Effector CD8-positive, alpha-beta T cell (primary cell): ENCODE measurements at places on chromosomes 1 and 21.
A peak's percentile ranks its signal among the peaks of the same experiment; 100 is the strongest.

- DNase-seq: no peak
Observed at GRCh38 chr1:143652744-143653428, 318.9 kb downstream of the FAM72C start.

- DNase-seq: no peak
Observed at GRCh38 chr21:43603233-43603626, 56.1 kb downstream of the HSF2BP start.

DNA sequence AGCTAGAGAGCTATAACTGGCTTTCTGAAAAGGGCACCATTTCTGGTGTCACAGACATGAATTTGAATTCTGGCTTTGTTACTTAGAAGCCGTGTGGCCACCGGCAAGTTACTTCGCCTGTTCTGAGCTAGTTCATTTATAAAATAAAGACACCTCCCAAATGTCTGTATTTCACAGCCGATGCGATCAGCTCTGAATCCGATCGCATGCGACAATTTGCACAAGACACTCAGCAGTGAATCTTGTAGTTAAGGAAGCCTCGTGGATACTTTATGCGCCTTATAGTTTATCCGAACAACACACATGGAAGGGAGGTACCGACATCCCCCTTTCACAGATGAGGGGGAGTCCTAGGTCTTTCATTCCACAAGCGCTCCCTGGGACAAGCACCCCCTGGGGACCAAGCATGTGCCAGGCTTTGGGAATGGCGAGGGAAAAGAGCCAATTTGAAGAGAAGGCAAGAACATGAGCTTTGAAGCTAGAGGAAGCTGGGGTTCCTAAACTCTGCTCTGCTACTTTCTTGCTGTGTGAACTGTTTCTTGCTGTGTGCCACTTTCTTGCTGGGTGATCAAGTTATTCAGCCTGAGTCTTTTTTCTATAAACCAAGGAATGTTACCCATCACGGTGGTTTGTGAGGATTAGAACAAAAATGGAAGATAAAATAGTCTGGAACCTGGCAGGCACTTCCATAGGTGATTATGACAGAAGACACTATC is 3.9 kb downstream of the ID3 start:
- no peak for DNase-seq

DNA sequence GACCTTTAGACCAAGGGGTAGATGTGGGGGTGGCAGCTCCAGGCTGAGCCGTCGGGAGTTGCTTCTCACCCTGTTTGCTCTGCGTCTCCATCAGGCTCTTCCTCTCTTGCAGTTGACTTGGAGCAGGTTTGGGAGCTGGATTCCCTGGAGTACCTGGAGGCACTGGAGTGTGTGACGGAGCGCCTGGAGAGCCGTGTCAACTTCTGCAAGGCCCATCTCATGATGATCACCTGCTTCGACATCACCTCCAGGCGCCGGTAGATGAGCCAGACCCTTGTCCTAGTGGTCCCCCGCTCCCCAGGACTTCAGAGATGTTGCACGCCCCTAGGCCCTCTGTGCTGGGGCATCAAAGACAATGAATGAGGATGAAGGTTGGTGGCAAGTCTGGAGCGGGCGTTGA is 547.6 kb downstream of the KIF26B start:
- no peak for DNase-seq

DNA sequence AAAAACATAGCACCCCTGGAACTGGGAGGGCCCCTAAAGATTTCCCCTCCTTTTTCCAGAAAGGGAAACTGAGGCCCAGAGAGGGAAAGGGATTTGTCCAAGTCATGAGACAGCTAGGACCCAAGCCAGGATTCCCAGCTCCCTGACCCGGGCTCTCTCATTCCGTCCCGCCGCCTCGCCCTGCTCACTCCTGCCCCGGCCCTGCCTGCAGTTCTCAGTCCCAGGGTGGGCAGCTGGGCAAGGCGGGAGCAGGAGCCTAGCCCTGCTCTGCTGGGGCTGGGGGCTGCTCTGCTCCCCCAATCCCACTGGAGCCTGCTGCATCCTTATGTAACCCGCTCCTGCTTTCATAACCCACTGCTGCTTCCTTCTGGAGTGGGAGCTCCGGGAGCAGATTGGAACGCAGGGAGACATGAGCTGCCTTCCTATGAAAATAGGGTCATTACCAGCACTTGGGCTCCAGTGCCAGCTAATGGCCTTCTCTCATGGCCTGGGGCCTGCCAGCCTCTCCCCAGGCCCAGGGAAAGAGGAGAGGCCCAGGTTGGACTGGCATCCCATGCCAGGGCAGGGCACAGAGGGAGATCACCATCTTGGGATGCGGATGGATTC is 84.5 kb downstream of the CAMK2N1 start:
- no peak for DNase-seq

DNA sequence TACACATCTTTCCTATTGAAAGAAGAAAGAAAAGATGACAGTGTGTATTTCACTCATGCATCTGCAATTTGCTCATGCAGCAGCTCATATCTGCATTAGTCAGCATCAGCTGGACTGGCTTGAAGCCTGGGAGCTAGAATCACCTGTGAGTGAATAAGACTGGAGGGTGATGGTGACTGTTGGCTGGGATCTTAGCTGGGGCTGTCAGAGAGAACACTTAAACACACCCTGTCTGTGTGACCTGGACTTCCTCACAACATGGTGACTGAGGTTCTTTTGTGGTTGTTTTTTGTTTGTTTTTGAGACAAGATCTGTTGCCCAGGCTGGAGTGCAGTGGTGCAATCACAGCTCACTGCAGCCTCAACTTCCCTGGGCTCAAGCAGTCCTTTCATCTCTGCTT is 24.9 kb downstream of the KLHDC7A start:
- DNase-seq: no peak

GRCh38 chr1:245486775-245487470 is 332.1 kb downstream of the KIF26B start:
- DNase-seq: no peak

DNA sequence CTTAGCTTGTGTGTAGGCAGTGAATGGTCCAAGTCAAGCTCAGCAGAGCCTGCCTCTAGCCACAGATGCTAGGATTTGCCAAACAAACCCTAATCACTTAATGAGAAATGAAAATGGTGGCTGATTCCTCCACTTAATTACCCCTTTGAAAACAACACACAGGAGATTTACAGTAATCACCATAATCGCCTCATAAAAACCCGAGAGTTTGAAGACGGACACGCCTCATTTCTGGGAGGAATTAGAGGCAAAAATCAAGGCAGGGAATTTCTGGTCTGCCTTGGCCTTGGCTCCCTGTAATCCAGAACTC is 16.3 kb upstream of the FOXE3 start:
- DNase-seq: no peak

DNA sequence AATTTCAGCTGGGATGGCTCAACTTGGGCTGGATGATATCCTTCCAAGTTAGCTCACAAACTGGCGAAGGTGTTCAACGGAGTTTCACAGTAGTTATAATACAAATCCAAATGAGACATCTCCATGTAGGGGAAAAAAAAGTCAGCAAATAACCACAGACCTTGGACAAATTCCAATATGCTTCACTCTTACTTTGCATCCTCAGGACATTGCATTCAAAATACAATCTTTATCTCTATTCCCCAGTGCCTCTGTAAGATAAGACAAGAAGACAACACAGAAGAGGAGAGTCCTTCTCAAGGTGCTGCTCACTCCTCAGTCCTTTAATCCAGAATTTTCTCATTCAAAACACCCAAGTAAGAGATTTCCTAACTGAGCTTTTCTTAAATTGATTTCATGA is 1797.7 kb downstream of the MRPL39 start:
- no peak for DNase-seq

GRCh38 chr1:37391211-37392011 is 83.0 kb upstream of the ZC3H12A start:
- DNase-seq: no peak

- DNase-seq: no peak
Observed at GRCh38 chr1:219585837-219586455, 27.0 kb downstream of the ZC3H11B start.

- DNase-seq: no peak
Observed at GRCh38 chr1:111082421-111083203, 57.3 kb downstream of the DRAM2 start.

GRCh38 chr1:20280906-20281305 is 9.8 kb upstream of the VWA5B1 start:
- DNase-seq: no peak

- DNase-seq: no peak
Observed at GRCh38 chr1:98264727-98265126, 343.9 kb upstream of the DPYD start.

DNA sequence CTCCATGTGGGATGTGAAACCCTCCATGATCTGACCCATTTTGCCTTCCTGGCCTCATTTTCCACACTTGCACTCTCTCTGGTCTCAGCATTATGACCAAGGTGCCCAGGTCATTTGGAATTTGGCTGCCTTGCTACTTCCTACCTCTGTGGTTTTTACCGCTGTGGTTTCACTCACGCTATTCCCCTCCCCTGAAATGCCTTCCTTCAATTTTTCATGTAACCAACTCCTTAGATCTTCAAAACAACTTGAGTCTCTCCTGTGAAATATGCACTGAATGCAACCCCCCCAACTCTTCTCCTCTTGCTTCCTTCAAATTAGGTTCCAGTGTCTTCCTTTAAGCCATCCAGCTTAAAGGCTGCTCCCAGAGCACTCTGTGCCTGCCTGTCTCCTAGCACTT is 50.1 kb downstream of the PHC2 start:
- no peak for DNase-seq

GRCh38 chr1:160646711-160647328 is at the start of gene SLAMF1:
Gene SLAMF1, minus strand, starts transcription at chr1:160647044. Its CDS starts 99 bp downstream, at chr1:160646945.
- DNase-seq: no peak

- no peak for DNase-seq
Observed at GRCh38 chr1:14925336-14926136, 228.0 kb upstream of the TMEM51 start.

DNA sequence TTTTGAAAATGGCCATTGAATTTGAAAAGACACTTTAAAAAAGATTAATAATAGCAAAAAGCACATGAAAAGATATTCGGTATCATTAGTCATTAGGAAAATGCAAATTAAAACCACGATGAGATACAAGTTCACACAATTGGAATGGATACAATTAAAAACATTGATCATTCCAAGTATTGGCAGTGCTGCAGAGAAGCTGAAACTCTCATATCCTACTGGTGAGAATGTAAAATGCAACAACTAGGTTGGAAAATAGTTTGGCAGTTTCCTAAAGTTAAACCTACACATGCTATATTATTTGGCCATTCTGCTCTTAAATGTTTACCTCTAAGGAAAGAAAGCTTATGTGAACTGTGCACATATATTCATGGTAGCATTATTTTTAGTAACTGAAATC is 838.7 kb upstream of the PRMT6 start:
- DNase-seq: no peak

GRCh38 chr1:236303675-236304074 is 21.9 kb upstream of the ERO1B start:
- no peak for DNase-seq

- peak; percentile 17 for DNase-seq
Observed at GRCh38 chr1:183635099-183635605, 431 bp downstream of the ARPC5 start.

DNA sequence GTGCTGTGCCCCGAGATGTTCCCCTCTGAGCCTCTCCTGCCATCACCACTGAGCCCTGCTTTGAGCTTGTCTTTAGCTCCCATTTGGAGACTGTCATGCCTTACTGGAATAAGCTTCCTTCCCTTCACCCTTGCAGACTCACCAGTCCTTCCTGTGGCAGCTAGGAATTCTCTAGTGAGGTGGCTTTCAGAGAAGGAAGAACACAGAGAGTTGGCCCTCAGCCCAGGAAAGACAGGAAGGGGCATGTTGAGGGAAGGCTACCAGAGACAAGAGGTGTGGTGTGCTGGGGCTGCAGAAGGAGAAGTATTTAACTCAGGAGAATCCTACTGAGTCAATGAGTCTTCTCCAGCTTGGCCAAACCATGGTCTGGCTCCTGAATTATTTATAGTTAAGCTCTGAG is 76.3 kb downstream of the UCK2 start:
- no peak for DNase-seq

DNA sequence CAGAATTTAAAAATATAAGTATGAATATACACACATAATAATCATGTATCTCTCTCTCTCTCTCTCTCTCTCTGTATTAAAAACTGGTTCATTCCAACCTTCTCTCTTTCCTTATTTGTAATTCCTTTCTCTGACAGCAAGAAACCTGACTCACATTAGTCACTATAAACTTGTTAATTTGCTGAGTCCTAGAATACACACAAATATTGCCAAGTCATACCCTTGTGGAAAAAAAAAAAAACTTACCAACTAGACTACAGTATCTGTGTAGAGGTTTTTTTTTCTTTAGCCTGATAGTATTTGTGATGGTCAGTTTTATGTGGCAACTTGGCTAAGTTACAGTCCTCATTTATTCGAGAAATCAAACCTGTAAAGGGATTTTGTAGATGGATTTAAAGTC is 26.3 kb upstream of the NHLH2 start:
- DNase-seq: no peak

DNA sequence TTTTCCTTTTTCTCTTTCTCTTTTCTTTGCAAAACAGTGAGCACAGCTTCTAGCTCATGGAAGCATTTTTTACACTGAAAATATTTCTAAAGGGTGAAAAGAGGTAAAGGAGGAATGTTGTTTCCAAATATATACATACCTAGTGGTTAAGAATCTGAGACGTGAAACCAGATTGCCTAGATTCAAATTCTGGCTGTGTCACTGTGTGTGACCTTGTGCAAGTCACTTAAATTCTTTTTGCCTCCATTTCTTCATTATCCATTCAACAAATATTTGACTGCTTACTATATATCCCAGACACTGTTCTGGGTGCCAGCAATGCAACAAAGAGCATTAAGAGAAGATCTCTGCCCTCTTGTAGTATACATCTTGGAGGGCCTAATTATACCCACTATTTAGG is 53.3 kb downstream of the ZFYVE9 start:
- no peak for DNase-seq

- DNase-seq: peak; percentile 37
Observed at GRCh38 chr1:35568975-35569395, 4.1 kb upstream of the TFAP2E start.

DNA sequence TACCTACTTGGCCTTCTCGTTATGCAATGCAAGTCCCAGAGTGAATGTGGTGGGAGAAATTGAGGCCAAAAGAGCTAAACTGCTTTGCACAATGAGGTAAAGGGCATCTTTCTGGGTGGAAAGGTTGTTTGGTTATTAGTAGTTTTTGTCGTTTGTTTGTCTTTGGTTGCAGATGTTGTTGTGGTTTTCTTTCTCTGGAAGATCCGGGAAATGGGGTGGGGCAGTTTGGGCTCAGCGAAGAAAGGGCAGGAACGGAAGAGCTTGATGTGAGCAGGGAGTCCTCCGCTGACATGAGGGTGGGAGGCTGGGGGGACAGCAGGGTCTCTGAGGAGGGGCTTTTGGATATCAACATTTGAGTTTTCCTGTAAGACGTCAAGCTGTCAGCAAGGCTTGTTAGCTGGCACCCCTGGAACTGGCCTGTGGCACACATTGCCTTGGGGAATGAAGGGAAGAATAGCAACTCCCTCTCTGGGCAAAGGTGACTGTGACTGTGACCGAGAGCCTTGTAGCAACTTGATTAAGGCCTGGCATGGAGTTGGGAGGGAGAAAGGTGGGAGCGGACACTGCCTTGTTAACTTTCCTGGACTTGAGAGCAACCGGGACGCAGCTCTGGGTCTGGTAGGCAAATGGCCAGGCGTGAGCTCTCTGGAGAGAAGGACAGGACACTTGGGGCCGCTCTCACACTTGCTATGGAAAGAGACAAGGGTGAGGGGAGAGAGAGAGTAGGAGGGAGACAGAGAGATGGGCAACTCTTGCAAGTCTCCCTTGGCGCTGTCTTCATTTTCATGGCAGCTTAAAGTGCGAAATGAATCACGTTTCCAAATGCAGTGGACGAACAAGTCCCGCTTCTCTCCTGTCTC is 15.4 kb upstream of the OPRD1 start:
- DNase-seq: no peak
